ENCODE measurements at places on chromosomes 2 and 18.

DNA sequence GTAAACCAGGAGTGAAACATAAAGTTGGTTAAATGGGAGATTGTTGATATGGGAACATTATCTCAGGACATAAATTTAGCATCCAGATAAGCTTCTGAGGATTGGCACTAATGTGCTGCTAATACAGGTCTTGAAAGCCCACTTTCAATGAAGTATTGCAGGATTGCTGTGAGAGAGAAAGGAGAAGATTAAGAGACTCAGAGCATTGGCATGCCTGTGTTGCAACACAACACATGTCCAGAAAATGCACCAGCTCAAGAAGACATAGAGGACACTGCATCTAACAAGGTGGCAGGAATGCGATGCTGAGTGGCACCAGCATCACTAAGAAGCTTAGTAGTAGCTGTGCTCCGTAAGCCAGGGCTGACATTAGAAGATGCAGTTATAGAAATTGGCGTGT is 728.9 kb downstream of the SUCLG1 start:
- peak; percentile 41 for DNase-seq

- DNase-seq: no peak
Measured at GRCh38 chr2:63257473-63257872, 206.8 kb downstream of the OTX1 start.

GRCh38 chr2:225867071-225867470 is 467.6 kb downstream of the NYAP2 start:
- DNase-seq: no peak

DNA sequence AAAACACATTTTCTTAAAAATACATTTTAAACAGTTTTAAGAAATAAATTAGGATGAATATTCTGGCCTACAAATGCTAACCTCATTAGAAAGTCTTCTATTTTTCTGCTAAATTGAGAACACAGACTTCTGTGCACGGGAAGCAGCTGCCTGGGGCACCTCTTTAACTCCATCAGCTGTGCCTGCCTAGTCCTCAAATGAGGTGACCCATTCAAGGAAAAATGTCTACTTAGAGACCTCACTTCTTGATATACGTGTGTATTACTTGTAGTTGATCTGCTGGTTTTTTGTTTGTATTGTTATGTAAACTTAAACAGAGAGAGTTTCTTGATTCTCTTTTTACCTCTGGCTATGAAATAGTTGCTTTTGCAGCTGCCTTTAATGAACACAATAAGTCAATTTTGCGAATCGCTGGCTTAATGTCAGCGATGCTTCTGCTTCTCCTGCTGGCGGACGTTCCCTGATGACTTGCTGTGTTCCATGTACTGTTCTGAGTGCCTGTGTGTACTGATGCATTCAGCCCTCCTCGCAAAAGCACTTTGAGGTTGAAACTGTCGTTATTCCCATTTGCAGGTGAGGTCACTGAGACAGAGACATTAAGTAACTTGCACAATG is 88.7 kb upstream of the TXNDC2 start:
- DNase-seq: no peak

DNA sequence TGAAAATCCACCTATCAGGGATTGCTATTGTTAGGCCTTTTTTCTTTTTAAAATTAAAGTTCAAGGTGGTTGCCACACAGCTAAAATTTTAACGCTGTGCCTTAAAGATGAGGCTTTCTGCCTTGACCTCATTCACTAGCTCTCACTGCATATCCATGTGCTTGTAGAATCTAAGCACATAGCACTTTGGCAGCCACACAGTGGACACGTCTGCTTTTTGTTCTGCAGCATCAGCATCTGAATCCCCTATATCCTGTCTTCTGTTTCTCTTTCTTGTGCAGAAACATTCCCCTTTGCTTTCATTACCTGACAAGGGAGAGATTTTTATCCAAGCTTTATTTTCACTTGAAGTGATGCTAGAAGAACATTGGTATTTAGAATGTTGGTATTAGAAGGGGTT is 38.1 kb downstream of the RALB start:
- no peak for DNase-seq

- no peak for DNase-seq
Measured at GRCh38 chr2:107430596-107431266, 396.0 kb upstream of the RGPD4 start.

DNA sequence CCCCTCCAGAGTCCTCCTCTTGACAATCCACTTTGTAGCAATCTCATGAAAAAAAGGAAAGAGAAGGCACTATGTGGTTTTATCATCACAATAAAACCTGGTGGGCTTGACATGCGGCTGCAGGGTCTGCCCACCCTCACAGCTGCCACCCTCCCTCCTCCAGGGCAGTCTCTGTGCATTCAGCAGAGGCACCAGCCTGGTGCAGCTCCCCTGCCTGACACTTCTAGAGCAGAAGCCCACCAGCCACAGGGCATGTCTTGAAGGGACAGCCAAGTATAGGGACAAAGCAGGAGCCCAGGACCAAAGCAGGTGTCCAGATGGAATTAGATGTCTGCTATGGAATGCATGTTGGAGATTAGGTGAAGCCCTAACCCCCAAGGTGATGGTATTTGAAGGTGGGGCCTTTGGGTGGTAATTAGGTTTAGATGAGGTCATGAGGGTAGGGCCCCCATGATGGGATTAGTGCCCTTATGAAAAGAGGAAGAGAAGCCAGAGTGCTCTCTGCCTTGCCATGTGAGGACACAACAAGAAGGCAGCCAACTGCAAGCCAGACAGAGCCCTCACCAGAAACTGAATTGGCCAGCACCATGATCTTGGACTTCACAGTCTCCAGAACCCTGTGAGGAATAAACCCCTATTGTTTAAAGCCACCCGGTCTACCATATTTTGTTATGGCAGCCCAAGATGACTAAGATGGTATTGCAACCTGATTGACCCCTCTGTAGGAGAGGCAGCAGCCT is 86.9 kb downstream of the MCFD2 start:
- no peak for DNase-seq

- DNase-seq: no peak
Measured at GRCh38 chr2:168037778-168038177, 209.6 kb downstream of the STK39 start.

- DNase-seq: no peak
Measured at GRCh38 chr2:213202011-213202410, 50.6 kb upstream of the IKZF2 start.

DNA sequence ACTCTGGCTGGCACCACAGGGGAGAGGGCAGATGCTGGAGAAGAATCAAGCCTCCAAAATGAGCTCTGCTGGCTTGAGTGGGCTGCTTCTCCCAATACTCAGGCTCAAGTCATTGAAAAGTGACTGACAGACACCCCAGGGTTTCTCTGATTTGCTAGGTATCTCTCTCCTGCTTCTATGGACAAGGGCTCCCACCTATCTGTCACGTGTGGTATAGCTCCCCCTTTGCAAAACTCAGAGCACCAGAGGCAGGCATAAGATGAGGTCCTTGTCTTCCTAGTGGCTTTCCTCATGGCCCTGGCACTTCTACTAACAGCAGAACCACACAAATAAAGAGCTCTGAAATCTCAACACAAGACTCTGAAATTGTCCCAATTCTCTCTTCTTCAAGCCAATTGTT is 105.2 kb downstream of the GALNT14 start:
- DNase-seq: no peak

- DNase-seq: no peak
Measured at GRCh38 chr2:131145040-131145439, 39.9 kb downstream of the PLEKHB2 start.

- no peak for DNase-seq
Measured at GRCh38 chr2:189515264-189515663, 65.3 kb downstream of the SLC40A1 start.

GRCh38 chr2:98348066-98348561 is 1.9 kb downstream of the CNGA3 start:
- DNase-seq: peak; percentile 19

- peak; percentile 25 for DNase-seq
Measured at GRCh38 chr2:107553539-107553938, 273.2 kb upstream of the RGPD4 start.

GRCh38 chr2:1010415-1010930 is 59.8 kb downstream of the SNTG2 start:
- no peak for DNase-seq

DNA sequence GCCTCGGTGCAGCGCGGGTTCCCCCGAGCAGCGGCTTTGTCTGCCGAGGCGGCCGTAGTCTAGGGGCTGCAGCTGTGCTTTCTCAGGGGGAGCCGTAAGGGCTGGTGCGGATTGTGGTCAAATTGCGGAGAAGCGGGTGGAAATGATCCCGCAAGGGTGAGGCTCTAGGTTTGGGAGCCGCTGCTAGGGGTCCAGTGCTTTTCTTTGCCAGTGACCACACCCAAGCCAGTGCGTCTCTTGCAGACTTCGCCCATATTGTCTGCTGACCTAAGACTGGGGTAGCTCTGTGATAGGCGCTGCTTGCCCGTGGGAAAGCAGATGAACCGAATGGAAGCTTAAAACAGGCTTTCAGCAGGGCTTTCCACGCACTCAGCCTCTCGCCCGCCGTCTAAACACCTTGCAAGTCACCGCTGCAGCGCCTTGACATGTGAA is 2.1 kb downstream of the DPYSL5 start:
- no peak for DNase-seq

DNA sequence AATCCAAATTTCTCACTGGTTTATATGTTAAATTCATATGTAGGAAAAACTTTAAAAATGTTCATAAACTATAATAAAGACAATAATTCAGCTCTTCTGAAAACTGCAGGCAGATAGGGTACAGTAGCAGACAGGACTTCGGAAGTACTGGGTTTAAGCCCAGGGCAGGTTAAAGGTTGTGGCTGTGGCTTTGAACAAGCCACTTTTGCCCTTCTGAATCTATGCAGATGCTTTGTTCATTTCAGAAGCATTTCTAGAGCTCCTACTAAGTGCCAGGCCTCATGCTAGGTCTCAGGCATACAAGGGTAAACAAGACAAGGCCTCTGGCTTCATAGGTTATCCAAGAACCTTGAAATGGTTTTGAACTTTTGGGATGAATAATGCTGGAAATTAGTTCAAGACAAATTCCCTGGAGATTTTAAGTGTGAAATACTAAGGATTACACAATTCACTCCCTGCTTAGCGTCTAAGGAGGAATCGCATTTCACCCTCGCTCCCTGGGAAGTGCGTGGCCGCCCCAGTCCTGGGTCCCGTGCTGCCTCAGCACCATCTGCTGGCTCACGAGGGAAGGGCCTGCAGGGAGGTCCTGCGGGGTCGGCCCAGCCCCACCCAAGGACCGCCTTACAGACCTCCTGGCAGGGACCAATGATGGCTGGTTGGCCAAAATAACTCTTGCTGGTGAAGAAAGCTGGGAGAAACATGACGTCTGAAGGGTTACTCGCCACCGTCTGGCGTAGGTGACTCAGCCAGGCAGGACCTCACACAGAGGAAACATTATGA is 67.7 kb upstream of the L3MBTL4 start:
- peak; percentile 3 for DNase-seq

DNA sequence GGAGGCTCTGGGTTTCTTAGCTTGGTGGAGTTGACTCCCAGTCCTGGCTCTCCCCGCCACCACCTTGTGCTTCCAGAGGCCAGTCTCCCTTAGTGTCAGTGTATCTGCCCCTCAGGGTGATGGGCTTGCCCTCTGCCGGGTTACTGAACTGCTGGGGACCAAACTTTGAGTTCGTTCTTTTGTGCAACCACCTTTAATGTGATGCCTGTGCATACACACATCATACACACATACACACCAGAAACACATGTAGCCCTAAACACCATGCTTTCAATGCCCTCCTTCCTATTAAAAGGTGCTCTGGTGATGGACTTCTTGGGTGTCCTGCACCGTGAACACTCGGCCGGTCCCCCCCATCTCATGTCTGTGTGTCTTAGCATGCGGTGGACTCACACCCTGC is 315.1 kb upstream of the EPAS1 start:
- no peak for DNase-seq

GRCh38 chr2:42008241-42008921 is 39.4 kb upstream of the PKDCC start:
- DNase-seq: no peak

- DNase-seq: peak; percentile 33
Measured at GRCh38 chr2:64524604-64525316, 632 bp downstream of the AFTPH start.

DNA sequence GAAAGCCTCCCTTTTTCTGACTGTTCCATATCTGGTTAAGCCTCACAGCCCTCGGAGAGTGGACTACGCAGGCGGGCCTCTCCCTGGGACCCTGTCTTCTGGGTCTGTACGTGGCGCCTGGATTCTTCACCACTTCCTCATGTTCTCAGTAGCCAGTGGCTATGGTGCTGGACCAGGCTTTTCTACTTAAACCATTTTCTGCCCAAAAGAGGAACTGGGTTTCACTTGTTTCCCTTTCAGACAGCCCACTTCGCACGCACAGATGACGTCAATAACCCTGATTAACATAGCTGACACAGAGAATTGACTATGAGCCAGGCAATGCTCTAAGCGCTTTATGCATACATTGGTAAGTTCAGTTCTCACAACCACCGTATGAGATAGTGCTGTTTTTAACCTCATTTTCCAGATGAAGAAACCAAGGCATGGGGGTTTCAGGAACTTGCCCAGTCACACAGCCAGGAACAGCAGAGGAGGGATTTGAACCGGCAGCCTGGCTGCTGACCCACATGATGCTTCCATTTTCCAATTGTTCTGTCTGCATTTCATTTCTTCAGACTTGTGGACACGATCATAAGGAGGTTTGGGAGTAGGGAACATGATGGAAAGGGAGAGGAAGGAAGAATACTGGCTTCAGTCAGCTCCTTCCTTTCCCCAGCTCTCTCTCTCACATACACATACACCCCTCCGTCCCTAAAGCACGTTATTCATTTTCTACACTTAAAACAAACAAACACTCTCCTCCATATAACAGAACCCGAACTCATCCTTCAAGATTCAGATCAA is 41.7 kb downstream of the MYOM1 start:
- DNase-seq: no peak

DNA sequence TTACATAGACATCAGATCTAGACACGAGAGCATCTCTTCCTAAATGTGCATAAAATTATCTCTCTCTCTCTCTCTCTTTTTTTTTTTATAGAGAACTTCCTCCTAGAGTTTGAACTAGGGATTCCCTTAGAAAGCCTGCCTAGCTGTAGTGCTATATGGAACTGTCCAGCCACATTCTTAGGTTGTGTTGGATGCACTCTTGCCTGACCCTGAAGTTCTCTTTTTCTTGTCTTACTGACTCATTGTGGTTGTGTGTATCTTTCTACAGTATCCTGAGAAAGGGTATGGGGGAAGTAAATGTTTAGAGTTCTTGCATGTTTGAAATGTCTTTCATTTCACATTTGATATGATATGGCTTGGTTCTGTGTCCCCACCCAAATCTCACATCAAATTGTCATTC is 368.2 kb downstream of the CDH2 start:
- DNase-seq: peak; percentile 33

DNA sequence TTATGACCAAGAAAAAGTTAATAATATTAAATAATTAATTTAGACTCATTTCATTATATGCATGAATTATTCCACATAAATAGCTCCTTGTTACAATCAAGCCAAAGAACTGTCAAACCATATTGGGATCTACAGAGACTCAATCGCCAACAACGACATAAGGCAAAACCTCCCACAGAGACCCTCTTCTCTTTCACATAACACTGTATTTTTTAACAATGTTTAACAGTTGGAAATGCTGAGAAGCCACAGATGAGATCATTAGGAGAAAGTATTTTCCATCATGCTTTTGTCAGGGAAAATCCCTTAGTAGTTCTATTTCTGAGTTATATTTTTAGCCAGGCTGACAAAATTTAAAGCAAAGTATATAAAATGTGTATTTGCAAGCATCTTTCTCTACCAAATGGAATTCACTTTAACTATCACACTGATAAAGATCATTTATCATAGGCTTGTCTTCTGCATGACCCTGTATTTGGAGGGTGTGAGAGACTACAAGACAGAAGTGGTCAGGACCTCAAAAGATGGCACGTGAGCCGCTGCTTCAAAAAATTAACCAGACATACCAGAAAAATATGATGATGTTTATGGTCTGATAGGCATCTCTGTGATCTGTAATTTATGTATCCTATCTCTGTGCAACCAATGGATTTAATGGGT is 383.8 kb downstream of the NRXN1 start:
- DNase-seq: no peak

GRCh38 chr2:240154606-240155005 is 14.1 kb upstream of the OTOS start:
- DNase-seq: no peak
